Suppressor macrophage treated with lipopolysaccharide for 4 hours (primary cell): ENCODE measurements at places on chromosomes 13 and 19.
A peak's percentile ranks its signal among the peaks of the same experiment; 100 is the strongest.

GRCh38 chr13:110428313-110428712 lies 121.2 kb downstream of the COL4A2 start:
- DNase-seq, result no peak

DNA sequence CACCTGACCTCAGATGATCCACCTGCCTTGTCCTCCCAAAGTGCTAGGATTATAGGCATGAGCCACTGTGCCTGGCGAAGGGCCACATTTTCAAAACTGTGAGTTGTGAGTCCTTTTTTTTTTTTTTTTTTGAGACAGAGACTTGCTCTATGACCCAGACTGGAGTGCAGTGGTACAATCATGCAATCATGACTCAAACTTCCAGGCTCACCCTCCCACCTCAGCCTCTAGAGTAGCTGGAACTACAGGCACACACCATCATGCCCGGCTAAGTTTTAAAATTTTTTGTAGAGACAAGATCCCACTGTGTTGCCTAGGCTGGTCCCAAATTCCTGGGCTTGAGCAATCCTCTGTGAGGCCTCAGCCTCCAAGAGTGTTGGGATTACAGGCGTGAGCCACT lies 3.8 kb upstream of the MYPOP start:
- peak; percentile 29 for DNase-seq

DNA sequence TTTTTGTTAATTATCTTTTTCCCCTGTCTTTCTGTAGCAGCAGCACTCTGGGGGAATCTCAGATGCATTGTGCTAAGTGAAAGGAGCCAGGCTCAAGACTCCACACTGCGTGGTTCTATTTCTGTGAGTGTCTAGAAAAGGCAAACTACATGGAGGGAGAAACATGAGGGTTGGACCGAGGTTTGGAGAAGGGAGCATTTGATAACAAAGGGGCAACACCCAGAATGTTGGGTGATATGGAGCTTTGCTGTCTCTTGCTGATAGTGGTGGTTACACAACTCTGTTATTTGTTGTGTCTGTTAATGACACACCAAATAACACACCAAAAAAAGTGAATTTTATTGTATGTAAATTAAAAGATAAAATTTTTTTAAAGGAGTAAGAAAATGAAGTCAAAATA lies 107.8 kb downstream of the COL4A2 start:
- DNase-seq, result no peak

- no peak for DNase-seq
These were observed 42.6 kb downstream of the MRPL57 start for GRCh38 chr13:21219036-21219381.

DNA sequence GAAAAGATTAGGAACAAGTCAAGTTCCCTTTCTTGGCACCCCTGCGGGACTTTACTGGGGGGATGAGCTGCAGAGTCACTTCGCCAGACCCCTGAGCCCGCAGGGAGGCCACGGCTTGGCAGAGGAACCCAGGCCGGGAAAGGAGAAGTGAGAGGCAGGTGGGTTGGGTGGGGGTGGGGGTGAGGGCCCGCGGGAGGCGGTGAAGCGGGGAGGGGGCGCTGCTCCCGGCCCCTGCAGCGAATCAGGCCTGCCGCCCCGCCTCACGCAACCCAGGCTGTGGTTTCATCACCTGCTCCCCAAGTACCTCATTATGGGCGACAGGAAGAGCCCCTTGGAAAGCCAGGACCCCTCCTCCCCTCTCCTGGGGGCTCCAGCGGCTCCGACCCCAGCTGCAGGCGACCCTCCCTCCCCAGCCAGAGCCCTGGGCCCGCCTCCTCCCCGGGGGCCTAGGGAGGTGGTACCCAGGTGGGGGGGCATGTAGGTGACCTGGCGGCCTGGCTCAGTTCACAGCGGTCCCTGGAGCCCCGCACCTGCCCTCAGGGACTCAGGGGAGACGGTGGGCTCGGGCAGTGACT lies 9.5 kb downstream of the MEF2B start:
- DNase-seq, result no peak

- no peak for DNase-seq
These were observed 5.9 kb upstream of the ZNF91 start for GRCh38 chr19:23401086-23401610.

- DNase-seq, result peak; percentile 35
These were observed 94.6 kb upstream of the RFC3 start for GRCh38 chr13:33723365-33723764.

- no peak for DNase-seq
These were observed 32.3 kb downstream of the SYT3 start for GRCh38 chr19:50607388-50607787.

DNA sequence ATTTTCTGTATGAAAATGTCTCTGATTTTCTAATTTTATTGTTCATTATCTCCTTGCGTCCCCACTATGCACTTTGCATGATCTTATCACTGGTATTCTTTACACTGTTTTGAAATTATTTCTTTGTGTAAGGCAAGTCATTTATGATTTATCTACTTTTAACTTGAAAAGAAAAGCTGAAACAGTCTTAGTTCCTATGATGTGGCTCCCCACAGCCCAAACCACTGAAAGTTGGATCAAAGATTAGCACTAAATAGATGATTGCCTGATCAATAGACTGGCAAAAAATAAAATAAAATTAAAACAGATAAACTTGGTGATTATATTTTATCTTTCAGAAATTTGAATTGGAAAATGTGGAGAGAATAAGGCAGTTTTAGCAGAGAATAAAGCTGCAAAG lies 1101.9 kb downstream of the PCDH9 start:
- DNase-seq, result no peak

- no peak for DNase-seq
These were observed 6.8 kb downstream of the GIPC3 start for GRCh38 chr19:3591876-3592613.

- DNase-seq, result no peak
These were observed at the start of gene THSD1 for GRCh38 chr13:52405767-52406494. TSS of gene THSD1 (minus strand) at chr13:52406172. CDS start at chr13:52402600, 3,572 bp downstream.

DNA sequence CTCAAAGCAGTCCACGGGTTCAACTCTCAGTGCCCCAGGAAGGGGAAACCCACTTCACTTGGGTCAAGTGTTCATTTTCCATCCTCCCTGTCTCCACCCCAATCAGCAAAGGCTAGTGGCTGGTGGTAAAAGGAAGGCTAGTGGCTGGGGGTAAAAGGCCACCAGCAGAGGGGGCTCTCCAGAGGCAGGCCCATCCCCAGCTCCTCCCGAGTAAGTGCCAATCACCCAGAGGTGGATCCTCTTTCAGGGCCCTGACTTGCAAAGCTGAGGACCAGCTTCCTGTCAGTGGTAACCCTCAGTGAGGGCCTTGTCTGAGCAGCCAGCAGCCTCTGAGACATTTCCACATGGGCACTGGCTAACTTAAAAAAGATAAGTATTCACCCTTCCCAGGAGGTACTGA lies 22.0 kb upstream of the TPT1 start:
- no peak for DNase-seq

GRCh38 chr13:21657538-21657937 lies 13.3 kb upstream of the FGF9 start:
- no peak for DNase-seq

DNA sequence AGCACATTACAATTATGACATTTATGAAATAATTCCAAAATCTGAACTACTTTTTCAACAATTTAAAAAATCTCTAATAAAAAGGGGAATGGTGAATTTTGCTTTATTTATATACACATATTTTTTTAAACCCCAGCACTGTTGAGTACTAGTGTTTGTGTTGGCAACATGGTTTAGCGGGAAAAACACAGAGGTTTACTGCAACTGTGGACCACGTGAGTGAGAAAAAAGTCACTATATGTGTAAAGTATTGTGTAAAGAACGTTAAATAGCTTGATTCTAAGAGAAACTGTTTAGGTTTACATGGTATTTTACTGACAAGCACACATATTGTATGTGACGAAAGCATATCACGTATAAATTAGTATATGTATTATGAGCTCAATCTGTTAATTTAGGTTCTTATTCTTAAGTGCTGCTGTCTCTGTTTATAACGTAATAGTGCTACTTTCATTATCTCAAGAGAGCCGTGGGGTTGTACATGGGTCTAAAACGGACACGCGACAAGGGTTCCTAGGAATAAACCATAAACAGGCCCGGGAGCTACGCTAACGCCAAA lies 617 bp downstream of the SKA3 start:
- DNase-seq, result no peak

- DNase-seq, result no peak
These were observed 10.4 kb downstream of the EPS8L1 start for GRCh38 chr19:55085923-55086715.

- DNase-seq, result no peak
These were observed 99.4 kb upstream of the FNDC3A start for GRCh38 chr13:48876289-48876688.

DNA sequence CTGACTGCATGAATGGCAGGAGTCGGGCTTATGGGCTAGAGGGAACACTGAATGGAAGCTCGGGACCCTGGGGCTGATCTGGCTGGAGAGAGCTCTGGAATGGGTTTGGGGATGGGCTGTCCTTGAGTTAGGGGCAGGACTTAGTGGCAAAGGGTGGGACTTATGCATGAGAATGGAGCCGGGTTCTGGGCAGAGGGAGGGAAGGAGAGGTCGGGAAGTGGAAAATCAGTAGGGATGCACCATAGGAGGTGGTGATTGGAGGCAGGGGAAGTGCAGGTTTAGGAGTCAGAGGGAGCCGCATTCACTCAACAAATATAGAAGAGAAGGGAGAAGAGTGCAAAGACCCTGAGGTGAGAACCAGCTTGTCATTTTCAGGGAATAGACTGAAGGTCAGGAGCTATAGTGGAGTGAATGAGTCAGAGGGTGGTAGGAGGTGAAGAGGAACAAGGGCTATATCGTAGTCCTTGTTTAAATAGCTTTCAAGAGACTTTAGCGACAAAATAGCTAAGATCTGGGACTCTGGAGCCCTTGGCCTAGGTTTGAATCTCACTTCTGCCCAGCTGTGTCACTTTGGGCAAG lies 748 bp downstream of the RAB4B start:
- DNase-seq, result peak; percentile 61

DNA sequence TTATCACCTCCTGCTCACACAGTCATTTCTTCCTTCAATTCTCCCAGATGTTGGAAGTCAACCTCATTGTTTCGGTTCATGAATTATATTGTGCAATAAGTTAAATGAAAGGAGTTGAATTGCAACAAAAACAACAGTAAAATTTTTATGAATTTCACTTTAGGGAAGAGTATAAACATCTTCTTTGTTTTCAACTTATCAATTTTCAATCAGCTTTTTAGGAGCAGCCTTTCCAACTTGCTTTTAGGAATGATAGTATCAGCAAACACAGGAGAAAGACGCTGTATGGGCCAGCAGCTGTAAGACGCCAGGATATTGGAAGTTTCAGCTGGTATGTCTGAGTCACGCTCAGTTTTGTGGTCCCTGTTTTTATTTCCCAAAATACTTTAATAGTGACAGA lies 132.5 kb upstream of the ARGLU1 start:
- DNase-seq, result no peak

GRCh38 chr19:12733369-12734214 lies 892 bp downstream of the TRIR start:
- DNase-seq, result peak; percentile 70

DNA sequence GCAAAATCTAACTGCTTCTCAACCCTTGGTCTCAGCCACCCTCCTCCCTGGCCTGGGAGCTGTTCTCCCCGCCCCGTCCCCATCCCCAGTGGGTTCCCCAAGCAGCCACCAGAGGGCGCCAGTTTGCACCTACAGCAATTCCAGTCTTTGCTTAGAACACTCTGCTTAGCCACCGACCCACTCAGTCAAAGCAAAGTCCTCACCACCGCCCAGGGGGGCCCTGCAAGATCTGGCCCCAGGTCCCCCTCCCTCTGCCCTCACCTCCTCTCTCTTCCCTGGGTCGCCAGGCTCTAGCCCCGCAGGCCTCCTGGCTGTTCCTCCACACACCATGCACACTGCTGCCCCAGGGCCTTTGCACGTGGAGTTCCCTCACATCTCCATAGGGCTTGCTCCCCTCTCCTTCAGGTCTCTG lies 12.4 kb downstream of the TMEM143 start:
- DNase-seq, result peak; percentile 83

GRCh38 chr13:109784590-109785140 lies 1.7 kb downstream of the IRS2 start:
- peak; percentile 88 for DNase-seq
